ENCODE measurements at places on chromosomes 11 and 22. TPM values are rescaled to one million over a fixed set of nuclear protein-coding genes. Genes with fewer than 3 reads are reported as not detected.

DNA sequence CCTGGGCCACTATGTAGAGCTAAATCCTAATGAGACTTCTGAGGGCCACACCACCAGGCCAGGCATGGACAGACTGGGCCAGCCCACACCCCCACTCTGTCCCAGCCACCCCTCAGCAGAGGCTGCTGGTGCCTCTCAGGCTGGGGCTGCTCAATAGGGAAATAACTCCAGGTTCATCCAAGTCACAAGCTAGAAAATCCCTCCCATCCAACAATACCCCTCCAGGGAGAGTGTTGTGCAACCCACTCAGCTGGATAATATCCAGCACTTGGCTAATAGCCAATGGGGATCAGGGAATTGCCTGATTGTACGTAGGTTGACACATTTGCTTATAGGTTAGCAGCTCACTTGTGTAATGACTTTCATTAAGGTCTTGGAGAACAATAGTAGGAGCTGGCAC, 64.1 kb upstream of the WNT11 start:
- no peak for DNase-seq

- DNase-seq = no peak
Measured at GRCh38 chr22:27152883-27153282, 495.5 kb downstream of the MIAT start.

Gene ZNF215
- total RNA-seq = 2.3 TPM

DNA sequence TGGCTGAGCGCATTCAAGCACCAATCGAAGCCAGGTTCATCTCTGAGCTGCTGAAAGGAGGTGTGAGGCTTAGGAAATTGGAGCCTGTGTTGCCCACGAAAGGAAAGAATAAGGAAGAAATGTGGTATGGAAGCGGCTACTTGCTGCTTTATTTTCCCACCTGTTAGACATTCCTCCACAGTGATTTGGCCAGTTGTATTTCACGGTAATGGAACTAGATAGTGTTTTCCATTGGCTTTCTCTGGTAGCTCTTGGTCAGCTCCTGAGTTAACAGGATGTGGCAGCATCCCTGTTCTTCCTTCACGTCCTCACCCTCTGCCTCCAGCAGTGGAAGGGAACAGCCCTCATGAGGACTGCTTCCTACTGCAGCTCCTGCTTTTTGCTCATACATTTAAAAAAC, 44.7 kb downstream of the BID start:
- DNase-seq = no peak

Gene HEPHL1
- total RNA-seq = not detected

Measured in chondrocyte (in vitro differentiated cells).